ENCODE measurements at places on chromosomes 16 and 17. TPM values are rescaled to one million over a fixed set of nuclear protein-coding genes. Genes with fewer than 3 reads are reported as not detected.

Gene NPIPA3
- total RNA-seq = 0.84 TPM

Gene LLGL2
- total RNA-seq = 7.5 TPM

DNA sequence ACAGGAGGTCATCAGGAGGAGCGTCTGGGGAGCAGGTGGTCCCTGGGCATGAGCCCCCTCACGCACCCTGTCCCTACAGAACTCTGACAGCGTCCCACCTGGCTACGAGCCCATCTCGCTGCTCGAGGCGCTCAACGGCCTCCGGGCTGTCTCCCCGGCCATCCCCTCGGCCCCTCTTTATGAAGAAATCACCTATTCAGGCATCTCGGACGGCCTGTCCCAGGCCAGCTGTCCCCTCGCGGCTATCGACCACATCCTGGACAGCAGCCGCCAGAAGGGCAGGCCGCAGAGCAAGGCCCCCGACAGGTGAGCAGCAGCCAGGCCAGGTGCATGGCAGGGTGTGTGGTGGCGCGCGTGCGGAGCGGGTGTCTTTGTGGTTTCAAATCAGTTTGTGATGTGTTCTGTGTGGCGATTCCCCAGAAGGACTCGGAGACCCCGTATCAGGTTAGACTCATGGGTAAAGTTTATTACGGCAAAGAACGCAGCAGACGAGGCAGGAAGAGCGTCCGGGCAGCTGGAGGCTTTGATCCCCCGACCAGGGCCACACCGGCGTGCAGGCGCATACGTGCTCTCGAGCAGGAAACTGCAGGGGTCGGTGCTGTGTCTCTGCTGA, 11.8 kb upstream of the NUDT16L1 start:
- peaks cover 77% of the 10 kb centered on the region for H3K36me3 ChIP-seq
- H3K4me3 ChIP-seq = no peak overlapping the region
- H3K27me3 ChIP-seq = no peaks in the 10 kb centered on the region
- peaks cover 49% of the 10 kb centered on the region for H3K4me1 ChIP-seq

GRCh38 chr16:57805176-57805575, 2.9 kb upstream of the KIFC3 start:
- DNase-seq = no peak
- no peaks in the 10 kb centered on the region for H3K27me3 ChIP-seq
- peak overlapping the region; percentile 83 for H3K27ac ChIP-seq

- no peak for DNase-seq
- H3K27ac ChIP-seq = no peak overlapping the region
- H3K4me1 ChIP-seq = no peaks in the 10 kb centered on the region
- H3K27me3 ChIP-seq = no peaks in the 10 kb centered on the region
- no peak overlapping the region for H3K4me3 ChIP-seq
Observed at GRCh38 chr17:3482852-3483251, 7.1 kb downstream of the ASPA start.

- DNase-seq = no peak
- H3K27me3 ChIP-seq = no peaks in the 10 kb centered on the region
- H3K36me3 ChIP-seq = peaks cover 10% of the 10 kb centered on the region
Observed at GRCh38 chr17:17062356-17062755, 20.1 kb downstream of the MPRIP start.

DNA sequence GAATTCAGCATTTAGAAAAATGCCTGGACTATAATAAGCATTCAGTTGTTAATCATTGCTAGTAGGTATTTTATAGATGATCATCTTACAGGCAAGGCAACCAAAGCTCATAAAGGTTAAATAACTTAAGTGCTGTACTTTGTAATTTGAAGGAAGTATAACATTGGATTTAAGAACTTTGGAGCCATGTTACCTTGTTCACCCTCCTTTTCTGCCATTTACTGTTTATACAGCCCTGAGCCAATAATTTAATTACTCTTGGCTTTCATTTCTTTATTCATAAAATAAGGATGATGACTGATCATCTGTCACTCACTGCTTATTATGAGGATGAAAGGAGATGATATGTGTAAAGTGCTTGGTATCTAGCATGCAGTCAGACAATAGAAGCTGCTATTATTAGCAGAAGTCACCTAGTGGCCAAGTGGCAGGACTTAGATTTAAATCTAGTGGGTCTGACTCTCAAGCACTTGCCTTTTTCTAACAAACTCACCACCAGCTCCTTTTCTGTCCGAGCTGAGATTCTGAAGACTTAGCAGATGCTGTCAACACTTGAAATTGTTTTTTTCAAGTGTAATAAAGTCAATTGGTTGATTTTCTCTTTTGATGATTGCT, 18.3 kb upstream of the DDX52 start:
- DNase-seq = no peak
- no peaks in the 10 kb centered on the region for H3K4me1 ChIP-seq
- H3K4me3 ChIP-seq = no peak overlapping the region
- no peaks in the 10 kb centered on the region for H3K36me3 ChIP-seq
- H3K27me3 ChIP-seq = no peaks in the 10 kb centered on the region
- no peak overlapping the region for H3K27ac ChIP-seq

- peaks cover 10% of the 10 kb centered on the region for H3K36me3 ChIP-seq
- H3K27ac ChIP-seq = peak overlapping the region; percentile 97
- H3K27me3 ChIP-seq = no peaks in the 10 kb centered on the region
- peaks cover 68% of the 10 kb centered on the region for H3K4me1 ChIP-seq
- DNase-seq = peak; percentile 97
Observed at GRCh38 chr17:7836596-7837407, 2.8 kb downstream of the KDM6B start.

DNA sequence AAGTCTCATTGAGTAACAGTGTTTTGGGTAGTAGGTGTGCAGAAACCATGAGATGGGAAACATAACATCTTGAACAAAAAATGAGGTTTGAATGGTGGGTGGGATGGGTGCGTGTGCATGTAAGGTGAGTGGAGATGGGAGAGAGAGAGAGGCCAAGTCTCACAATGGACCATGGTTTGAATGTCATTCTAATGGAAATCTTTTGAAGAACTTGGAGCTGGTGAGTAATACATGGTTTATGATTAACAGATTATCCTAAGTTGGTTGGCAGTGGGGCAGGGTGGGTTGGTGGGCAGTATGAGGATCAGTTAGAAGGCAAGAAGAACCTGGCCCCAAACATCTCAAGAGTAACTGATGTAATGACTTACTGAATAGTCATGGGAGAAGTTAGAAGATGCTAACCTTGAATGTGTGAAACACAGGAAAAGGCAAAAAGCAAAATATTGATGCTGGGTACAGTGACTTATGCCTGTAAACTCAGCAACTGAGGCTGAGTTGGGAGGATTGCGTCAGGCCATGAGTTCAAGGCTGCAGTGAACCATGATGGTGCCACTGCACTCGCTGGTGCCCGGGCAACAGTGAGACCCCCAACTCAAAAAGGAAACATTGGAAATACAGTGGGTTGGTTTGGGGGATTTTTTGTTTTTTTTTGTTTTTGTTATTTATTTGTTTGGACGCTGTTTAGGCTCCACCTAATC, 32.7 kb downstream of the ZNF207 start:
- H3K4me1 ChIP-seq = no peaks in the 10 kb centered on the region
- no peak for DNase-seq
- peaks cover 33% of the 10 kb centered on the region for H3K36me3 ChIP-seq
- no peak overlapping the region for H3K27ac ChIP-seq
- no peaks in the 10 kb centered on the region for H3K27me3 ChIP-seq

- no peak for DNase-seq
- peak overlapping the region; percentile 93 for H3K27ac ChIP-seq
- no peaks in the 10 kb centered on the region for H3K36me3 ChIP-seq
Observed at GRCh38 chr17:57092779-57093178, 7.7 kb downstream of the AKAP1 start.

GRCh38 chr16:74249254-74249653, 47.4 kb upstream of the PSMD7 start:
- no peak overlapping the region for H3K4me3 ChIP-seq
- H3K27ac ChIP-seq = no peak overlapping the region
- H3K27me3 ChIP-seq = no peaks in the 10 kb centered on the region

DNA sequence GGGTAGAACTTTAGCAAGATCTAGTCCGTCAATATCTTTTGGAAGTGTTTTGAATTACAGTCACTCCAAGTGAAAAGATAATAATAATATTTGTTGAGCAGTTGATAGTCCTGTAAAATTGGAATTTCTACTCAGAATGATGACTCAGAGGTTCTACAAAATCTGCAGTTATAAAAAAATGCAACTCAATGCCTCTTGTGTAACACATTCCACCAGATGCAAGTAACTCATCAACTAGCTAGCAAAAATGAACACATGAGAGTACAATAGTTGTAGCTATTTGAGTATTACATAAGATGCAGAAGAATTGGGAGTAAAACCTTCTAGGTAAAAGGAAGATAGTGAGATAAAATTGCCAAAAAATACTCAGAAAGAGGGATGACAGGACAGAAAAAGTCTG, 177.2 kb downstream of the CDH8 start:
- no peak overlapping the region for H3K4me3 ChIP-seq
- H3K27ac ChIP-seq = no peak overlapping the region
- H3K27me3 ChIP-seq = no peaks in the 10 kb centered on the region
- no peaks in the 10 kb centered on the region for H3K4me1 ChIP-seq

Gene MRTFB
- 37.4 TPM for total RNA-seq

Gene CACNG5
- not detected for total RNA-seq

GRCh38 chr17:46984341-46984740, 5.3 kb upstream of the RPRML start:
- H3K27ac ChIP-seq = no peak overlapping the region
- no peaks in the 10 kb centered on the region for H3K27me3 ChIP-seq
- H3K4me1 ChIP-seq = peaks cover 6% of the 10 kb centered on the region
- H3K36me3 ChIP-seq = no peaks in the 10 kb centered on the region

- H3K4me1 ChIP-seq = no peaks in the 10 kb centered on the region
- no peak for DNase-seq
- no peaks in the 10 kb centered on the region for H3K36me3 ChIP-seq
- no peaks in the 10 kb centered on the region for H3K27me3 ChIP-seq
Observed at GRCh38 chr17:72199256-72199655, 78.4 kb downstream of the SOX9 start.
